Stimulated activated CD8-positive, alpha-beta memory T cell treated with anti-CD3 and anti-CD28 coated beads, Interleukin-15, amount 100 ng/mL, for 1 hour (primary cell): ENCODE measurements at places on chromosomes 7 and 10.

DNA sequence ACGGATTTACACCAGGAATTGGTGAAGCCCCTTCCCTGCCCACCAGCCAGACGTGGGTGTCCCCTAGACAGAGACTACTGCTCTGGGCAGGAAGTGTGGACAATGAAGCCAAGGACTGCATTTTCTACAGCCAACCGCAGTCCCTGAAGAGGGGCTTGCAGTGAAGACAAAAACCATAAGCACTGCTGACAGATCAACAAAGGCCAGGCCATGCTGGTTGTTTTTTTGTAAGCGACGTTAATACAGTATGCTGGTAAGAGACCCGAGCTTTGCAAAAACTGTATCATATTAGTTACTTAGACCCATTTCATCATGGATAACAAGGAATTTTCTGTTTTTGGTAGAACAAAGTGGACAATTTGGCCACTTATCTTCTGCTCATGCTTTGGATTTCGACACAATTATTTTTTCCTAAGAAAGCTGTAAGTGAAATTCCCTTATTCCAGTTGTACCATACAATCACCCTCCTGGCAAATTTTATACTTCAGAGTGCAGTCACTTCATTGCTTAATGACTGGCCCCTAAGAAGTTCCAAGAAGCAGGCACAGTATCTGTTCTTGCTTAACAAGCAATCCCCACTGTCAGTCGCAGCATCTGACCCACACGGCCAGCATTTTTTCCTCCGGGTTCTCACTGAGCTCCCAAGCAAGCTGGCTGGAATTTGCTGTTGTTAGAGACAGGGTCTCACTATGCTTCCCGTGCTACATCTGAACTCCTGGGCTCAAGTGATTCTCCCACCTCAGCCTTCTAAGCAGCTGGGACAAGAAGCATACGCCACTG, 163.5 kb downstream of the PARD3 start:
- DNase-seq: no peak

GRCh38 chr10:72109636-72110157, 21.3 kb upstream of the SPOCK2 start:
- no peak for DNase-seq

DNA sequence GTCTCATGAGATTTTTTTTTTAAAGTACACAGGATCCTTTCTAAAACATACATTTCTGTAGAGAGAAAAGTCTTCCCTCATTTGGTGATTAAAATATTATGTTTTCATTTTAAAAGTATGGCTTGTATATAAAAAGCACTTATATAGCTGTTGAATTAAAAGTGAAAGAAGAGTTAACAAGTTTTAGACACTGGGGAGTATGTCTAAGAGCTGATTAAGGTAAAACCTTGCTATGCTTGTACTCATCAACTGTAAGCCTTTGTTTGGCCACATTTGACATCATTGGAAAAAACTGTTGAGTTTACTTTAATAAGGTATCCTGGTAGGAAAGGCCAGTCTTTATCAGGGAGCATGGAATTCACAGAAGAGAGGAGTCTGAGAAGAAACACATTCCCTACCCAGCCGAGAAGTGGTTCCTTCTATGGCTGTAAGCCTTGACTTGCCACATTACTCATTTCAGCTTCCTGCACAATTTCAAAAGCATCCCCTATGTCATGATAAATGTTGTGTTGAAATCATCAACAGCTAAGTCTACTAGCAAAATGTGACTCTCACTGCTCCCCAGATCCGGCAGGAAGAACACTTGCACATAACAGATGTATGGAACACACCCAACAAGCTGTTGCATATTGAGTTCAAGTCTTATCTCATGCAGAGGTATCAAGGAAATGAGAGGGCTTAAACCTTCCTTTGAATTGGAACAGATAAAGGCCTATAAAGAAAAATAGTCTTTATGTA, 171.8 kb upstream of the CDK1 start:
- no peak for DNase-seq

DNA sequence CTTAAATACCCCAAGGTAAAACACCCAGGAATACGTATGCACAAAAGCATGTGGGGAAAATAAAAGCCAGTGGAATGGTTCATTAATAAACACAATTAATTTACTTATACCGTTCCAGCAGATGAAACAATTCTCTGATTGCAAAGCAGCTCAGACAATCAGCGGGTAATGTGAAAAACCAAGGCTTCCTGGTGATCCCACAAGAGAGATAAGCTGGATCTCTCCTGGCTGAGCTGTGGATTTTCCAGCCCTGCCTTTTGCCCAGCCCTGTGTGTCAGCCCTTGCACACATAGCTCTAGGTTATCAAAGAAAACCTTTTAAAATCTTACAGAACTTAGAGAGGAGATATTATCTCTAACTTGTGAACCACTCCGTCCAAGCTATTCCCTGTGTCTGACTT, 1010.7 kb upstream of the AUTS2 start:
- DNase-seq: no peak

DNA sequence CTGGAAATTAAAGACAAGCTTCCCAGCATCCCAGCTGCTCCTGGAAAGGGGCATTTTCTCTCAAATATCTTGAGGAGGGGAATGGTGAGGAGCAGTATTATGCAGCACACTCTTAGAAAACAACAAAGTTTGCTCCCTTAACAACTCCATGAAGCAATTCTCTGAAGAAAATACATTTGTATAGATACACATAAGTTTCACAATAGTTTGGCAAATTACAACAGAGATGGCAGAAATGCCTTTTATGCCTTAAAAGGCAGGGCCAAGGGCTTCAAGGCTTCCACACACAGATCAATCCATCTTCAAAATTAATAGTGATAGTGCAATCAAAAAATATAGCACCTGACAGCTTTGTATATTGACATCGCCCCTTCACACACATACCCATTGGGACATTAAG, 12.2 kb downstream of the DGKI start:
- no peak for DNase-seq

- no peak for DNase-seq
Observed at GRCh38 chr10:5565671-5566581, 41.2 kb downstream of the CALML3 start.

DNA sequence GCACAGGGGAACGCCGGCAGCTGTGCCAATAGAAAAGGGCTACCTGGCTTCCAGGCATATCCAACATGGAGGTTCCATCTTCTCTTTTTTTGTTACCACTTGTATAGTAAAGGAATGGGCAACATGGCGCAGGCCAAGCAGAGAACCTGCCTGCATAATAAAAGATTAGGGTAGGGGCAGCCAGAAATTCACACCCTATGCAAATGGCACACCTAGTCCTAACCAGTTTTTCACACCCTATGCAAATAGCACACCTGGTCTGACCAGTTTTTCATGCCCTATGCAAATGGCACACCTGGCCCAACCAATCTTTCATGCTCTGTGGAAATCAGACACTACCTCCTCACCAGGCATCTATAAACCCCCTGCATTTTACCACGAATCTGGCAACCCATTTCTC, 369.5 kb downstream of the IPMK start:
- no peak for DNase-seq

DNA sequence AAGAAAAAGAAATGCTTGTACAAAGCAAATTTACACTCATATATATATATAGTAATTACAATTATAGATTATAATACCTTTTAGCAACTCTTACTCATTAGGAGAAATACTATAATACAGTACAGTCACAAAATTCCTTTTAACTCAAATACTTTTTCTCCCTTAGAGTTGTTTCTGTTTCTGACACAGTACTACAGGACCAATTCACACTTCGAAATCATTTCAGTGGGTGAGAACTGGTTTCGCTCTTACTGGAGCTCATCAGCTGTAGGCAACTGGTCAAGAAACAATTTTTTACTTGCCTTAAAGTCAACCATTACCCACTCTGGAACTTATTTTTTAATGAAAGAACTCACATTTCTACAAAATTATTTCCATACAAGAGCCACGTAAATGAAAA, 6.0 kb downstream of the CCDC186 start:
- no peak for DNase-seq

- DNase-seq: no peak
Observed at GRCh38 chr7:151570366-151570915, 50.7 kb upstream of the RHEB start.

DNA sequence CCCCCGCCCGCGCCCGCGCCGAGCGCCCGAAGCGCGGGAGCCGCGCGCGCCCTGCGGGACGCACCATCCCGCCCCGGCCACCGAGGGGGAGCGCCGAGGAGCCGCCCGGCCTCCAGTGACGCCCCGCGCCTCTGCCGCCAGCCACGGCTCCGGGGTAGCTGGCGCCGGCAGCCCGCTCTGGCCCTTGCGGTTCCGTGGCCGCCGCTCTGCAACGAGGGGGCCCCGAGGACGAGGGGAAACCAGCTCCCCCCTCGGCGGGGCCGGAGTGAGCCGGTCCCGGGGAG, at the start of gene PAXIP1:
TSS of gene PAXIP1 (minus strand) at position 33 of the 284 bp plus-strand sequence. CDS start 195 bp downstream, outside the sequence.
- DNase-seq: peak; percentile 11

DNA sequence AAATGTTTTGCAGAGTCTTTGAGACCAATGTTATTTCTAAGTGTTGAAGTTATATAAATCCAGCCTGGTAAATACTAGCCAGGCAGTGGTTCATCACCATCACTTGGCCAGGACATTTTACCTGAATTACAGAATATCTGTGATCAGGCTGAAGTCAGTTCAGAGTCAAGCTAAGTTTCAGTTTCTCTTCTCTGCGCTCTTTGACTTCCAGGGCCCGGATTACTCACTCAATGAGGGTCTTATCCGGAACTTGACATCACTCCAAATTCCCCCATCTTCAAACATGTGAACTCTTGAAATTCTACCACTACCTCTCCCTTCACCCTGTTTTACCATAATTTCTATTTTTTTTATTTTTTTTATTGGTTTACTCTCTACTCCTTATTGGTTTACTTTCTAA, 36.6 kb upstream of the CCAR1 start:
- DNase-seq: no peak
